ENCODE measurements at places on chromosomes 12 and 14. TPM values are rescaled to one million over a fixed set of nuclear protein-coding genes. Genes with fewer than 3 reads are reported as not detected.

- no peak for DNase-seq
Observed at GRCh38 chr12:106131676-106132075, 7.1 kb downstream of the NUAK1 start.

- DNase-seq, result no peak
Observed at GRCh38 chr14:30610787-30611343, 11.3 kb upstream of the SCFD1 start.

- DNase-seq, result no peak
Observed at GRCh38 chr12:116143909-116144308, 133.6 kb downstream of the MED13L start.

GRCh38 chr12:32292151-32292550, 107.2 kb upstream of the FGD4 start:
- DNase-seq, result no peak

DNA sequence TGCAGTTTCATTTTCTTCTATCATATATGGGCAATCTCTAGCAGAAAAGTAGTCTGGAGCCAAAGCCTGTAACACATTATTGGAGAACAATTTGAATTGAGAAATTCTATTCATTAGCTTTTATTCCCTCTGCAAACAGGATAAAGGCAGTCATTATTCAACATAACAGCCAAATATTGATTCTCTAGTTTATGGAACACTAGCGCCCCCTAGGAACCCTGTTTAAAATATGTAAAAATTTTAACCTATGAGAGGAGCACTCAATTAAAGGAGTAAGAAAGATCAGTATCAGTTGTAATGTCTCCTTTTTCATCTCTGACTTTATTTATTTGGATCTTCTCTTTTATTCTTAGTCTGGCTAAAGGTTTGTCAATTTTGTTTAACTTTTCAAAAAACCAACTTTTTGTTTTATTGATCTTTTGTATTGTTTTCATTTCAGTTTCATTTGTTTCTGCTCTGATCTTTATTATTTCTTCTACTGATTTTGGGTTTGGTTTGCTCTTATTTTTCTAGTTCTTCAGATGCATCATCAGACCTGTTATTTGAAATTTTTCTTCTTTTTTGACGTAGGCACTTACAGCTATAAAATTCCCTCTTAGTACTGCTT, 4.8 kb upstream of the LMNTD1 start:
- DNase-seq, result no peak

- no peak for DNase-seq
Observed at GRCh38 chr12:30043151-30043847, 259.6 kb upstream of the TMTC1 start.

- no peak for DNase-seq
Observed at GRCh38 chr14:105148604-105149145, 19.9 kb downstream of the JAG2 start.

GRCh38 chr14:61101803-61102548, 120.9 kb downstream of the SLC38A6 start:
- DNase-seq, result no peak

DNA sequence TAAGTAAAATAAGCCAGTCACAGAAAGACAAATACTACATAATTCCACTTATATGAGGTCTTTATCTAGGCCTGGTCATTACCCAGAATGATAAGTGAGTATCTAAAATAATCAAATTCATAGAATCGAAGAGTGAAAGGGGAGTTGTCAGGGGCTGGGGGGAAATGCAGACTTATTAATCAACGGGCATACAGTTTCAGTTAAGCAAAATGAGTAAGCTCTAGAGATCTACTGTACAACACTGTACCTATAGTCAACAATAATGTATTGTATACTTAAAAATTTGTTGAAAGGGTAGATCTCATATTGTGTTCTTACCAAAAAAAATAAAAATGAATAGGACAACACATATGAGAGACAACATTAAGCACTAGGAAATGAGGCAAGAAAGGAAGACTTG, 13.3 kb downstream of the BTBD7 start:
- no peak for DNase-seq

- DNase-seq, result no peak
Observed at GRCh38 chr12:120215766-120216735, 15.1 kb upstream of the RPLP0 start.

DNA sequence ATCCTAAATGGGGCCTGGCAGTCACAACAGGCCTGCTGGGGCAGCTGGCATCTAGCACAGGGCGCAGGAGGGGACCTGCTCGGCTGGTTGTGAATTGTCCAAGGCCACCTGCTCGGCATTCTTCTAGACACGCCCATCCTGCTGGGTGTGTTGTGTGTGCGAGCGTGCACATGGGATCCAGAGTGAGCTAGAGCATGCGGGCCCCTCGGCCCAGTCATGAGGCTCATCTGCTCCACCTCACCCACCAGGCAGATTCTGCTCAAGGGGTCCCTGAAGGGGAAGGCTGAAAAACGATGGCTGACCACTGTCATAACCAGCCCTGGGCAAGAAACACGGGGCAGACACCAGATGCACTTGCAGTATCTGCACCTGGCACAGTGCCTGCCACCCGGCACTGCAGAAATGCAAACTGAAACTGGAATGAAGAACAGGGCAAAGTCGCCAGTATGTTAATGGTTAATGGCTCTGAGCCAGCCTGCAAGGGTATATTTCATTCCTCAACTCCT, 31.8 kb downstream of the MAX start:
- DNase-seq, result no peak

DNA sequence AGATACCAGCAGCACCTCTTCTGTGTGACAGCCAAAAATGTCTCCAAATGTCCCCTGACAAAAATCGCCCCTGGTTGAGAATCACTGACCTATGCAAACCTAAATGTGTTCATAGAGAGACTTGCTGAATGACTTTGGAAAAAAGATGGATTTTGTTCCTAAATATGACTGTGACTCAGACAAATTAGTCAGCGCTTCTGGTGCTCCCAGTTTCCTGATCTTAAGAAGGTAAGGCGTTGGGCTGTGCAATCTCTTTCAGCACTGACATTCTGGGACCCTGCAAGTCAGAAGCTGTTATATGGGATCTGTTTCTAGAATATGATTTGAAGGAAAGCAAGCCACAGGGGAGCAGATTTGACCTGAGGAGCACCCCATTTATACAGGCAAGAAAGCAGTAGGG, 90.6 kb upstream of the PWP1 start:
- DNase-seq, result no peak

DNA sequence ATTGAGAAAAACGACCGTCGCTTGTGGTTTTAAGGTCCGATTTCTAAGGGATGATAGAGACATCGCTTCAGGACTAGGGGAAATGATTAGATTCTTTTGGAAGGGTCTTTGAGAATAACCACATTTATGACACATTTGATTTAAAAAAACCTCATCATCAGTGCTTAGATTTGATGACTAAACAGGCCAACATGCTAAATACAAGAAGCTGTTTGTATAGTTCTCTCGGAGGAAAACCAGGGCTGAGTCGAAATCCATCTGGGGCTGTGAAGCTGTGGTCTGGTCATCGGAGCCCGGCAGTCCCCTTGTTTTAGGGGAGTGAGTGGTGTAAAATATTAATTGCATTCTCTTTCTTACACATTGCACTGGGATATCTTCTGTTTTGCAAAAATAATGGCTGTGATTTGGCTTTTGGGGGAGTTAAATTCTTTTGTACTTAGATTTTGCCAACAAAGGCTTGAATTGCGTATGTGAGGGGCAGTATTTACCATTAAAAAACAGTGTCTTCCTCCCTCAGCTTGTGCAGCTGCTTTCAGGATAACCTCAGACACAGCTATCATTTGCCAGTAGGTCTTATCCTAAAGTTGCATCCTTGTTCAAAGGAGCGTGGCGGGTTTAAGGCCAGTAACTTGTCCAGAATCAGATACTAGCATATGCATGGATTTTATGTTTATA, 550 bp downstream of the GNG2 start:
- no peak for DNase-seq

GRCh38 chr12:30507576-30507975, 188.1 kb downstream of the IPO8 start:
- no peak for DNase-seq

DNA sequence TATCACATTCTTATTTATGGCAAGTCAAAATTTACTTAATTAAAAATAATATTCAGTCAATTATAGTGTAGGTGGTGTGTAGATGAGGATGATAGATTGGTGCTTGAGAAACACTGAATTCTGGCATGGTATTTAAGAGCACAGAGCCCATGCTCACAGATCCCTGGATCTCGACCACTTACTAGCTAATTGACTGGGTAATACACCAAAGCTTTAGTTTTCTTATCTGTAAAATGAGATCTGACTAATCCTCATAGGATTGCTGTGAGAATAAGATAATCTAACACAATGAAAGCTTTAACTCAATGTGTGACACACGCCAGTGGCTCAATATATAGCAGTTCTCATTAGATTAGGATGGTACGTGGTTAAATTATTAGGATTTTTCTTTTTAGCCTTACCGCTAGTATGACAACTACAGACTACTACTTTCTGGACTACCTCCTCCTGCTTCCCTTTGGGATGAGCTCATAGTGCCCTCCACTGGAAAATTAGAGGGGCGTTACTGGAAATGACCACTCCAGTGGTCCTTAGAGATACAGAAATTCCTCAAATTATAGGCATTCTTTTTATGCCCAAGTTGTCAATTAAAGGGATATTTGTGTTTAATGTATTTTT, 482.8 kb upstream of the TBX3 start:
- DNase-seq, result no peak

- DNase-seq, result no peak
Observed at GRCh38 chr12:111616177-111616623, 17.1 kb upstream of the ATXN2 start.

DNA sequence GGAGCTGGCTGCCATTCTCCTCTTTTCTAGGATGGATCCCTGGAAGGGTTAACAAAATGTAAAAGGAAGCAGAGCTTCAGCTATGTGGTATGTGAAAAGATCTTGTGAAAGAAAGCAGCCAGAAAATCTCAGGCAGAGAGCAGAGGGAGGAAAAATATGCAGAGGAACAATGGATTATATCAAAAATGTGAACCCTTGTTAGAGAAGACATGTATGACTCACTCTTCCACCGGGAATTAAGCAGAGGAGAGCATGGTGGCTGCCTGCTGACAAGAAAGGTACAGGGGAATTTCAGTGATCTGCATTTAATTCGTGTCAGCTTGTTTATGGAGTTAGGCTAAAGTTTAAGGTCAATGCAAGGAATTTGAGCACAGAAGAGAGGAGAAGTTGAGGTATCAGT, 46.3 kb downstream of the KCNA1 start:
- DNase-seq, result no peak

DNA sequence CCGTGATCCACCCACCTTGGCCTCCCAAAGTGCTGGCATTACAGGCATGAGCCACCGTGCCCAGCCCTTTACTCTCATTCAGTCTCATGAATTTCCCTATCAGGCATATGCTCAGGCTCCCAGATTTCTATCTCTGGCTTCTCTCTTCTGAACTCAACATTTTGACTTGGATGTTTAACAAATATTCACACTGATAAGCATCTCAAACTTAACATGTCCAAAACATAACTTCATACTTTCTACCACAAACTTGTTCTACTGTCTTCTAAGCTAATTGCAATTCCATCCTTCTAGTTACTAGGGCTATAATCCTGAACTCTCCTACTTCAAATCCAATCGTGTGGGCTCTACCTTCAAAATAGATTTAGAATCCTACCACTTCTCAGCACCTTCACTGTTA, 73.9 kb upstream of the PAWR start:
- DNase-seq, result no peak

GRCh38 chr14:61472011-61472672, 150.8 kb downstream of the PRKCH start:
- DNase-seq, result no peak

DNA sequence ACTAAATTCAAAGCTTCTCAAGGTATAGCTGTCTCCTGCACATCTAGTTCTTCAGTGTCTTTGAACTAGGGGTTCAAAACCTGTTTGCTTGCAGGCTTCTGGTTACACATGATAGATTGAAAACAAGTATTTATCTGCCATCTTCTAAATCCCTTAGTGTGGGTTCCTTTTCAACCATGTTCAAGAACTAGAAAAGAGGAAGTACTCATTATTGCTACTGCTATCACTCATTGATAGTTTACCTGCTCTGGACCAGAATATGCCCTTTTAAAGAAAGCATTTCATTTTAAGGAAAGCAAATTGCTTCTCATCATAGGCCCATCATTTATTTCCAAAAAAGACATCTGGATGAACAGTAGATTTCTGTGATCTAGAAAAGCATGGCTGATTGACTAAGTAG, 37.1 kb upstream of the VSX2 start:
- DNase-seq, result no peak

DNA sequence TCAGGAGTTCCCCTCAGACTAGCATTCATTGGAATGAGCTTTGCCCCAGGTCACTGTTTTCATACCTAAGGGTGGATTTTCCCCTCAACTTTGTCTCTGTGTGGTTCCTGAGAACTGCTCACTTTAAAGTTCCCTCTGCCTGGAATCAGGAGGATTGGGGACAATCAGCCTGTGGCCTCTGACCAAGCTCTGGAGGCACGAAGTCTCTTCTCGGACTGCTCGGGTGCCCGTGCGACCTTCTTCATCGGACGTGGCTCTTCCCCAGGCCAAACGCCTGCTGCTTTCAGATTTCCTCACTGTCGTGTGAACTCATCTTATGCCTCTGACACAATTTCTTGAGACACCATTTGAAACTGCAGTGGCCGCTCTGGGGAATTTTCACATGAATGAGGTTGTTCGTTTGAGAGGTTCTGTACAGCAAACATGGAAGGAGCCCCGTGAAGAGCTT, 153.7 kb upstream of the PZP start:
- DNase-seq, result no peak

DNA sequence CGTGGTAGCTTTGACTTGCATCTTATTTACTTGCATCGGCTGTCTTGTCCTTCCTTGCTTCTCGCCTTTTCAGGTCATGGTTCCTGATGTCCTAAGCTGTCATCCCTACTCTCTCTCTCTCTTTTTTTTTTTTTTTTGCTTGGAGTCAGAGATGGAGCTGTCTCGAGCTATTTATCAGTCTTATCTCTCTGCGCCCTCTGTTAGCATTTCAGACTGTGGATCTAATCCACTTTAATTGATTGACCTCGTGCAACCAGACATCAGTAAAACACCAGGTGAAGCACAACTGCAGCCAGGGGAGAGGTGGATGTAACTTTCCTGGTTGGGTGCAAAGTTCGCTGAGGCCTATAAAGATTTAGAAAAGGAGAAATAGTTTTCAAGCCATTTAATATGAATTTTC, 554.8 kb downstream of the DIO2 start:
- no peak for DNase-seq

GRCh38 chr14:72120315-72120714, 188.1 kb downstream of the RGS6 start:
- no peak for DNase-seq

Gene AGAP2
- total RNA-seq, result 0.33 TPM

Gene SMOC1
- total RNA-seq, result 20.7 TPM

Gene SERPINA9
- not detected for total RNA-seq

Gene INHBE
- 0.29 TPM for total RNA-seq

Gene SIX6
- not detected for total RNA-seq

Gene CRIP1
- total RNA-seq, result 15.4 TPM

Gene CLMN
- 23.0 TPM for total RNA-seq

Gene CLEC7A
- total RNA-seq, result 16.2 TPM

Gene KRT80
- total RNA-seq, result 65.1 TPM

Gene CELA1
- not detected for total RNA-seq

Gene PPP4R4
- total RNA-seq, result 1.9 TPM

Gene NCKAP5L
- total RNA-seq, result 28.8 TPM

Measured in type B pancreatic cell (in vitro differentiated cells).